ENCODE measurements at places on chromosomes 1 and 21.

- no peak for DNase-seq
Observed at GRCh38 chr1:51242546-51242945, 6.5 kb downstream of the RNF11 start.

- no peak for DNase-seq
Observed at GRCh38 chr1:53655931-53656746, 82.8 kb downstream of the GLIS1 start.

GRCh38 chr1:178938101-178938958, 67.5 kb upstream of the ANGPTL1 start:
- DNase-seq, result no peak

- DNase-seq, result no peak
Observed at GRCh38 chr1:51032936-51033335, 62.9 kb downstream of the CDKN2C start.

DNA sequence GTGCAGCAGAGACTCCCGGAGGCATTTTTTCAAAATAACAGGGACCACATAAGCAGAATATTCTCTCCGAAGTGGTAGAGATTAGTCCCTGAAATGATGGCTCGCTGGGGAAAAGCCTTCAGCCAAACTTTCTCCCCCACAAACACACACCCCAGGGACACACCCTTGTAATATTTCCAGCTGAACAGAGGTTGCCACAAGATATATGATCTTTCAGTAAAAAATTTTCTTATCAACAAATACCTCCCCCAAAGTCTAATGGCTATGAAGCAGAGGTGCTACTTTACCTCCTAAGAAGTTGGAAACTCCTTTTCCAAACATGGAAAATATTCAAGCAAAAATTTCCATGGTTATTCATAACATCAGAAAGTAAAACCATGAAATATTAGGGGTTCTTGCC, 190.2 kb upstream of the PALMD start:
- DNase-seq, result no peak
